Left renal cortex interstitium (tissue), 4 donors: ENCODE measurements at places on chromosomes 2 and 18.
A peak's percentile ranks its signal among the peaks of the same experiment; 100 is the strongest.

DNA sequence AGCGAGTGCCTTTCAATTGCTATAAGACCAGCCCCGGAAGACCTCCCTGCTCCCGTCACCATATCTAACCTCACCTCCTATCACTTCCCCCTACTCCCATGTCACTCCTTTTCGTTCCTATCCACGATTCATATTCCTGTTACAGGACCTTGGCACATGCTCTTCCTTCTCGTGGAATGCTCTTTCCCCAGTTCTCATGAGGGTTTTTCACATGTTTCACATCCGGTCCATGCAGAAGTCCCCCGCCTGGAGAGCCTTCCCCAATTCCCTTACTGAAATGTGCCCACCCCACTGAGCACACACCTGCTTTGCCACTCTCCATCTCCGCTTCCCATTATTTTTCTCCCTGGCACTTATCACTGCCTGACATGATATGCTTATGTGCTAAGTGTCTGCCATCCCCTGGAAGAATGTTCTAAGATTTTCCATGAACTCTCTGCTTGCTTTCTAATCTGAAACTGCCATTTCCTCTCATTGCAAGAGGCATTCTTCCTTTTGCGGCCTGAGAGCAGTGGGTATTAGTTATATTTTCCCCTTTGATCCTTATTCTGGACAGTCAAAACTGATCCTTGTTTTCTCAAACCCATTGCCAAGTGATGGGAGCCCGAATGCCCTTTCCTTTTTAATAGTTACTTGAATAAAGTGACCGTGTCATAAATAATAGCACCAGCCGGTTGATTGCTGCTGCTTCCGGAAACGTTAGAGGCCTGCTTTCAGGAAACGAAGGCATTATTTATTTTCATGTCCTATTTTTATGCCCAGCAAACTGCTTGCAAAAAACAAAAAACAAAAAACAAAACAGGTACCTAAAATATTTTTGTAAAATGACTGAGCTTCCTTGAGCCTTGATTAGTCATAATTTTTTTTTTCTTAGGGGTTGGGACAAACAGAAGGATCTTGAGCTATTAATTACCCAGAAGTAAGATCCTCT, 127.9 kb downstream of the ZNF532 start:
- no peak for DNase-seq

DNA sequence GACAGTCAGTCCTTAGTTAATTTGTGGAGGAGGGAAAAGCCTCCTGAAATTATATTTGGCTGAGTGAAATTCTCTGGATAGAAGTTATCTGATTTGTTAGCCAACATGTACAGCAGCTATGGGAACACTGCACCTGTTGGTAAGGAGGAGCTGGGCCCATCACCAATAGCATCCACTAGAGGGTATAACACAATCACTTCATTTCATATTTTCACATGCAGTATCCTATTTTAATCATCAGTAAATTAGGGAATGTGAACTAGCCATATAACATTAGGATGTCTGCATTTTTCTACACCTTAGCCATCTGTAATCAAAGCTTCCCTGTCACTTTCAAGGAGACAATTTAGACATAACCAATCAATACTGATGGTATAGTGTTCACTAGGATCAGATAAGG, 818.4 kb upstream of the CDH2 start:
- DNase-seq: no peak

- DNase-seq: peak; percentile 45
Measured at GRCh38 chr18:45690975-45691815, 32.8 kb upstream of the SLC14A1 start.

- no peak for DNase-seq
Measured at GRCh38 chr18:56789004-56789888, 138.1 kb downstream of the WDR7 start.

DNA sequence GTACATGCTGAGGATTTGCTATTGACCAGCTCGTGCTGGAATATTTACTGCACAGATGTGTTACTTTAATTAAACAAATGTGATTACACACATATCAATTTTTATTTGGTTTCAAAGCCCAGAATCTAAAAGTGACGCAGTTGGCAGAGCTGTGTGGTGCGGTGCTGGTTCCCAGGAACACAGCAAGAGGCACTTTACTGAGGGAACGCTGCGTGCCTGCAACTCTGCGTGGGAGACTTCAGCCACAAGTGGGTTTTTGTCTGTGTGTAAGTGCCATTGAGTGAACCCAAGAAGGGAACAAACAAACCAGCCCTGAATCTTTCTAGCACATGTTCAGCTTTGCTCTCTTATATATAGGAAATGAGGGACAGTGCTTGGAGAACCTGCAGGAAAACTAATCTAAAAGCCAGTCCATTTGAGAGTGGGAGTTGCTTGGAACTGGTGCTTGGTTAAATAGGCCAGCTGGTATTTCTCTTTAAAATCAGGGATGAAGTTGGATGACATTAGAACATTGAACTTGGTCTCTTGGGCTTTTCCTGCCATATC, 196.6 kb upstream of the CELF4 start:
- no peak for DNase-seq

- no peak for DNase-seq
Measured at GRCh38 chr2:196112418-196113034, 43.9 kb upstream of the DNAH7 start.

GRCh38 chr2:177313162-177313781, 48.7 kb upstream of the NFE2L2 start:
- no peak for DNase-seq

GRCh38 chr2:20615466-20616241, 35.2 kb downstream of the HS1BP3 start:
- DNase-seq: no peak

GRCh38 chr2:152407204-152407721, 72.3 kb downstream of the FMNL2 start:
- DNase-seq: peak; percentile 40
